ENCODE measurements at places on chromosomes 5 and 9.

DNA sequence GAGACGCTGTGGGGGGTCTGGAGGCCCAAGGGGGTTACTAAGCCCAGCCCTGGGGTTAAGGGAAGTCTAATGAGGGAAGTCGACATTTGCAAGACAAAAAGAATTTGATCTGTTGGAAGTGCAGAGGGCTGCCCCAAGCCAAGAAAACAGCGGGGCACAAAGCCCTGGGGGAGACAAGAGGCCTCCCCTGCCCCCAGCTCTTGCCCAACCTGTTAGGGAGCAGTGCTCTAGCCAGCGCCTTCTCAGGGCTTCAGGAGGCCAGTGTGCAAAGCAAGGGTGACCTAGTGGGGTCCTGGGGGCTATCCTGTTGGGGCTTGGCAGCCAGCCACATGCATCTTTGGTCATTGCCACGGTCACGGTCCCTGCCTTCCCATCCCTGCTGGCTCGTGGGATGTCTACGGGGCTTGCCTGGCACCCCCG, 25.2 kb downstream of the GFI1B start:
- H3K36me3 ChIP-seq, result peaks cover 2% of the 10 kb centered on the region
- H3K27ac ChIP-seq, result no peak overlapping the region
- no peak for DNase-seq
- no peak overlapping the region for H3K4me3 ChIP-seq
- H3K27me3 ChIP-seq, result peaks cover 95% of the 10 kb centered on the region
- no peaks in the 10 kb centered on the region for H3K4me1 ChIP-seq

- H3K4me3 ChIP-seq, result peak within 1 kb of the TSS; percentile 95
- H3K27ac ChIP-seq, result peak within 1 kb of the TSS; percentile 98
- H3K27me3 ChIP-seq, result no peaks in the 10 kb centered on the region
- peak; percentile 68 for DNase-seq
- H3K4me1 ChIP-seq, result peaks cover 49% of the 10 kb centered on the region
- H3K36me3 ChIP-seq, result peaks cover 52% of the 10 kb centered on the region
These were observed at the start of gene CLIC3 for GRCh38 chr9:136996361-136997292. CLIC3 (minus strand) TSS chr9:136996568; CDS start chr9:136996543, 25 bp downstream.

- DNase-seq, result no peak
- no peak overlapping the region for H3K27ac ChIP-seq
- H3K4me1 ChIP-seq, result no peaks in the 10 kb centered on the region
- peaks cover 6% of the 10 kb centered on the region for H3K27me3 ChIP-seq
- no peak overlapping the region for H3K4me3 ChIP-seq
These were observed 104.9 kb upstream of the SLCO6A1 start for GRCh38 chr5:102603670-102604069.

GRCh38 chr5:170301149-170301548, 3.6 kb upstream of the LCP2 start:
- no peak for DNase-seq
- H3K4me3 ChIP-seq, result peak overlapping the region; percentile 80
- H3K27me3 ChIP-seq, result no peaks in the 10 kb centered on the region
- peak overlapping the region; percentile 88 for H3K27ac ChIP-seq
- peaks cover 21% of the 10 kb centered on the region for H3K36me3 ChIP-seq
- peaks cover 50% of the 10 kb centered on the region for H3K4me1 ChIP-seq

DNA sequence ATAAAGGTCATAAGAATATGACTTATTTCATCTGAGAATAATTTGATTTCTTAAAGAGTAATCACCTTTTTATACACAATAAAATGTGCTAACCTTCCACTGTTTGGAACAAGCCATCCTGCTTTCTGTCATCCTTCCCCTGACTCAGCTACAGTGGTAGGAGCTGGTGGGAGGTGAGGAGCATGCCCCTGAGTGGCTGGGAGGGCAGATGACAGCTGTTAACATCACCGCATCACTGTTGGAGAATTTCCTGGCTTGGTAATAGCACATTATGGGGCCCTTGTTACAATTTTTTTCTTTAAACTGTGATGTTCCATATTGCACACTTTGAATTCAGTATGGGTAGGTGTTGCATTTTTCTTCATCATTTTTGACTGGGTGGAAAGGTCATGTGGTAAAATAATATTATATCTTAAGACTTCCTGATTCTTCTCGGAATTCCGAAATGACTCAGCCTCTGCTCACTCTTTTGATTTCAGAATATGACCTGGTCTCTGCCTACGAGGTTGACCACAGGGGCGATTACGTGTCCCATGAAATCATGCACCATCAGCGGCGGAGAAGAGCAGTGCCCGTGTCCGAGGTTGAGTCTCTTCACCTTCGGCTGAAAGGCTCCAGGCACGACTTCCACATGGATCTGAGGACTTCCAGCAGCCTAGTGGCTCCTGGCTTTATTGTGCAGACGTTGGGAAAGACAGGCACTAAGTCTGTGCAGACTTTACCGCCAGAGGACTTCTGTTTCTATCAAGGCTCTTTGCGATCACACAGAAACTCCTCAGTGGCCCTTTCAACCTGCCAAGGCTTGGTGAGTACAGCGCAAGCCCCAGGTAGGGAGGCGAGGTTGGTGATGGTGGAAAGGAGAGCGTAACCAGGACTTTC, 5.8 kb downstream of the ADAMTS16 start:
- no peaks in the 10 kb centered on the region for H3K4me1 ChIP-seq
- H3K27me3 ChIP-seq, result peaks cover 5% of the 10 kb centered on the region
- H3K4me3 ChIP-seq, result no peak overlapping the region
- DNase-seq, result no peak
- no peak overlapping the region for H3K27ac ChIP-seq

GRCh38 chr9:84823421-84824271, 154.1 kb downstream of the NTRK2 start:
- H3K27ac ChIP-seq, result no peak overlapping the region
- no peak for DNase-seq
- peaks cover 23% of the 10 kb centered on the region for H3K27me3 ChIP-seq
- H3K4me1 ChIP-seq, result no peaks in the 10 kb centered on the region
- H3K4me3 ChIP-seq, result no peak overlapping the region

- peaks cover 58% of the 10 kb centered on the region for H3K27me3 ChIP-seq
- H3K27ac ChIP-seq, result no peak overlapping the region
- peaks cover 5% of the 10 kb centered on the region for H3K36me3 ChIP-seq
- no peak for DNase-seq
- H3K4me3 ChIP-seq, result no peak overlapping the region
These were observed 75.5 kb downstream of the EPB41L4B start for GRCh38 chr9:109245310-109245897.

DNA sequence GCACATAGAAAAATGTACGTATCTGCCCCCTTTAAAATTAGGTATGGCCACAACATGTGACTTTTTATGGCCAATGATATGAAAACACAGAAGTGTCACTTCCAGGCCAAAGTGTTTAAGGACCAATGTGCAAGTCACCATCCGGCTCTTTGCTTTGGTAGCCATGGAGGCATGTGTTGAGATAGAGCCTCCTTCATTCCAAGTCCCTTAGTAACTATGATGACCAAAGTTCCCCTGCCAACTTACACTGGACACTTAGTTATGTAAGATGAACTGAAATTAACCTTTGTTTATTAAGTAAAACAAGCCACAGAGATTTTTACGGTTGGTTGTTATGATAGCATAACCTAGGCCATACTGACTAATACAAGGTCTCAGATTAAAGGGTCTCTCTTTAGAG, 51.0 kb downstream of the FBN2 start:
- no peak overlapping the region for H3K27ac ChIP-seq
- H3K4me1 ChIP-seq, result no peaks in the 10 kb centered on the region
- H3K4me3 ChIP-seq, result no peak overlapping the region

DNA sequence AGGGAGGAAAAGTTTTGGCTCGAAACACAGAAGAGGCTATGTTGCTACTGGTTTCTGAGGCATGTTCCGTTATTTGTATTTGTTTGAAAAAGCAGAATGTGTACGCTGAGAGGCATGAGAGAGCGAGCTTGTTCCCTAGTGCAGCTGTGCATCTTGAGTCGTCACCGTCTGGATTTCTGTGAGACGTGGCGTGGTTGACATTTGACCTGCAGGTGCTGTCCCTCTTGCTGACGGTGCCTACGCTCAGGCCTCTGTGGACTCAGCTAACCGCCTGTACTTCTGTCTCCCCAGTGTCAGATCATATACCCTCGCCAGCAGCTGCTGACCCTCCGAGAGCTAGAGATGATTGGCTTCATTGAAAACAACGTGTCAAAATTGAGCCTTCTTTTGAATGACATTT, 21.5 kb downstream of the TRIP13 start:
- H3K27ac ChIP-seq, result no peak overlapping the region
- DNase-seq, result no peak
- H3K4me1 ChIP-seq, result peaks cover 4% of the 10 kb centered on the region
- no peak overlapping the region for H3K4me3 ChIP-seq
- no peaks in the 10 kb centered on the region for H3K27me3 ChIP-seq

GRCh38 chr5:145925353-145925752, 11.0 kb upstream of the SH3RF2 start:
- no peak overlapping the region for H3K4me3 ChIP-seq
- H3K27me3 ChIP-seq, result no peaks in the 10 kb centered on the region
- no peak overlapping the region for H3K27ac ChIP-seq
- DNase-seq, result no peak

DNA sequence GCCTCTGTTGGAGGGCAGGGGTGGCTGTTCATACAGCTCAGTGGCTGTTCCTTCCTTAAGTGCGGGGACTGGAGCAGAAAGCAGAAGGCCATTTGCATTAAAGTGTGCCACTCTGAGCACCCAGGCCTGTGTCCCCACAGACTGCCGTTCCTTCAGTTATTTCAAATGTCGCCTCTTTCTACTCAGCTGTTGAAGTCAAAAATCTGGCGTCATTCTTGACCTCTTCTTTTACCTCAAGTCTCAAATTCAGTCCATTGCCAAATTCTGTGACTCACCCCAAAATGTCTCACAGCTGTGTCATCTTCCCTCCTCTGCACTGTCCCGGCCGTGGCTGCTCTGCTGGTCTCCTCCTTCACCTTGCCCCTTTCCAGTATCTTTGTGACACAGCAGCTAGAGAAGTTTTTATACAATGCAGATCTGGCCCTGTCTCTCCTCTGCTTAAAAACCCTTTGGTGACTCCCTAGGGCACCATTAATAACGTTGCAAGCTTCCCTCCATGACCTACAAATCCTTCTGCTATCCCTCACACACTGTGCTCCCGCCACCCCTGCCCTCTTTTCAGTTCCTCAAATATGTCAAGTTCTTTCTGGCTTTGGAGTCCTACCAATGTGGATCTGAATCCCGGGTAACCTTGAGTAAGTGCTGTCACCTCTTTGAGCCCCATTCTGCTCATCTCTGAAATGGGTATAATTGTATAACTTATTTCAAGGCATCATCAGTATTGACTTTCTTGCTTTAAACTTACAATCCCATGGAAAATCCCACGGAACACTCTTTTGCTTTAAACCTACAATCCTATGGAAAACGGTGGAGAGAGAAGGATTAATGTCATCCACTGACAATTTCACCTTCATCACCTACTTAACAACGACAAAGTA, 98.3 kb upstream of the BOD1 start:
- H3K36me3 ChIP-seq, result no peaks in the 10 kb centered on the region
- peaks cover 41% of the 10 kb centered on the region for H3K27me3 ChIP-seq

GRCh38 chr5:170863646-170864045, 1.8 kb downstream of the RANBP17 start:
- H3K36me3 ChIP-seq, result no peaks in the 10 kb centered on the region
- H3K4me3 ChIP-seq, result no peak overlapping the region
- no peak for DNase-seq
- H3K4me1 ChIP-seq, result peaks cover 5% of the 10 kb centered on the region
- H3K27ac ChIP-seq, result no peak overlapping the region

DNA sequence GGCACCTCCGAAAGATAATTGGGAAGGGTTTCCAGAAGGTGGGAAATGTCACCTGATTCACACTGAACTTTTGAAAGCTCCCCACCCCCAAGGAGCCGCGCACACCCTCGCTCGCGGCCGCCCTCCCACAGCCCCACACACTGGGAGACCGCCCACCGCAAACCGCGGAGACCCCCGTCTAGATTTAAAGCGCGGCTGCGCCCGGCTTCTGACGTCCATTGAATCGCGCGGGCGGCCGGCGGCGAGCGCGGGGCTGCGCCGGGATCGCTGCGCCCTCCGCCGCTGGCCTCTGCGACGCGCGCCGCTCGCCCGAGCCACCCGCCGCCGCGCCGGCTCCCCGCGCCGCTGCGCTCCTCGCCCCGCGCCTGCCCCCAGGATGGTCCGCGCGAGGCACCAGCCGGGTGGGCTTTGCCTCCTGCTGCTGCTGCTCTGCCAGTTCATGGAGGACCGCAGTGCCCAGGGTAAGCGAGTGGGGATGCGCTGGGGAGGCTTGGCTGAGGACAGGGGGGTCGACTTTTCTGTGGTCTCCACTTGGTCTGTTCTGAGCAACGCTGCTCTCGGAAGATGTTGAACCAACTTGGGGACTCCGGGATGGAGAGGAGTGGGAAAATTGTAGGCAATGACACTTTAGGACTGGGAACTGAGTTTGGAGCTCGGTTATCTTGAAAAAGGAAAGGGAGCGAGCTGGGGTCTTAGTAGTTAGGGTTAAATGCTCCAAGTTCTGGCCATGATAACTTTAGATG, at the start of gene FST:
TSS of gene FST (plus strand) at position 214 of the 743 bp plus-strand sequence. CDS start at position 377, 163 bp downstream.
- H3K36me3 ChIP-seq, result peaks cover 12% of the 10 kb centered on the region
- peak within 1 kb of the TSS; percentile 84 for H3K4me3 ChIP-seq
- peak within 1 kb of the TSS; percentile 67 for H3K27ac ChIP-seq
- H3K4me1 ChIP-seq, result peaks cover 28% of the 10 kb centered on the region
- no peak for DNase-seq
- peaks cover 47% of the 10 kb centered on the region for H3K27me3 ChIP-seq

DNA sequence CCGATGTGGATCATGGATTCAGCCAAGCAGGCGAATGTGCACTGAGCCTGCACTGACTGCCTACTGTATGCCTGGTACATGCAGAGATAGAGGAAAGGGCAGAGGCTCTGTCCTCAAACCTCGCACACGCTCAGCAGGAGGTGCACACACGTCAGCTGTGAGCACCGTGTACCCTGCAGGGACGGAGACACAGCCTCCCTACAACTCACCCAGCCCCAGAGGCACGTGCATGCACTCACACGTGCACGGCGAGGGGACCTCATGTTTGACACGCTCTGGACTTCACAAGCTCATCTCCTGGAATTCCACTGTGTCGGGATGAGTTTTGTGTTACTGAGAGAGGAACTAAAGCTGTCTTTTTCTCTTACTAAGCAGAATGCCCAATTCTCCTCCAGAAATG, 48.4 kb downstream of the IRX2 start:
- no peaks in the 10 kb centered on the region for H3K27me3 ChIP-seq
- no peak for DNase-seq
- H3K4me1 ChIP-seq, result no peaks in the 10 kb centered on the region
- H3K36me3 ChIP-seq, result no peaks in the 10 kb centered on the region
- H3K27ac ChIP-seq, result no peak overlapping the region
- no peak overlapping the region for H3K4me3 ChIP-seq

DNA sequence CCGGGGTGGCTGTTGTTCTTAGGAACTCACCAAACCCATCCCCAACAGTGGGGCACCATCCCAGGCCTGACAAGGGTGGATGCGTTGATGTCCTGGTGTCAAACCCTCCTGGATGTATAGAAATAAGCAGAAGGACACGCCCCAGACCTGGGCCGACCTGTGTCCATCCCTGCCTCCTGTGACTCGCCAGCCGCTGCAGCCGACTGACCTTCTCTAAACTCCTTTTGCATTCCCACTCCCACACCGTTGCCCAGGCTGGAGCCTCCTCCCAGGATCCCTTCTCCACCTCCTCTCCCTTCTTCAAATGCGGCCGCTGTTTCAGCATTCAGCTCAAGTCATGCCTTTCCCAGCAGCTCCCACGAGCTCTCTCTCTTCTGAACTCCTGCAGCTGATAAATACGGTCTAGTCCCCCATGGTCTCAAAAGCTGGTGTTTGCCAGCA, 213.2 kb upstream of the IER5L start:
- no peaks in the 10 kb centered on the region for H3K4me1 ChIP-seq
- H3K27me3 ChIP-seq, result no peaks in the 10 kb centered on the region

- no peak overlapping the region for H3K27ac ChIP-seq
- no peak overlapping the region for H3K4me3 ChIP-seq
- H3K36me3 ChIP-seq, result peaks cover 3% of the 10 kb centered on the region
- peaks cover 49% of the 10 kb centered on the region for H3K27me3 ChIP-seq
- H3K4me1 ChIP-seq, result no peaks in the 10 kb centered on the region
These were observed 49.1 kb downstream of the NXNL2 start for GRCh38 chr9:88583901-88584596.

Measured in effector memory CD8-positive, alpha-beta T cell (primary cell).